ENCODE measurements at places on chromosomes 2 and 18.

DNA sequence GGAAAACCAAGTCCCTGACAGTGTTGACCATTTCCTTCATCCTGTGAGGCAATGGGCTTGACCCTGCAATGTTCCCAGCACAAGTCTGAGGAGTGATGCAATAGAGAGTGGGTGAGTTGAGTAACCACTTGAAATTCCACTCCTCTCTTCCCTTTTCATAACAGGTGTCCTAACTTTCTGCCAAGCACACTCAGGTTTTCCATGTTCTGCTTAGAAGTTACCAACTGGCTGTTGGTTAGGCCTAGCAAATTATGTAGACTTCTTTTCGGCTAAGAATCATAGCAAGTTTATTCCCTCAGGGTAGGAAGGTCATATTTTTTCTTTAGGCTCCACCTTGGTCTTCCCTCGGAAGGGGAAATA is 11.5 kb downstream of the GNLY start:
- DNase-seq: no peak

DNA sequence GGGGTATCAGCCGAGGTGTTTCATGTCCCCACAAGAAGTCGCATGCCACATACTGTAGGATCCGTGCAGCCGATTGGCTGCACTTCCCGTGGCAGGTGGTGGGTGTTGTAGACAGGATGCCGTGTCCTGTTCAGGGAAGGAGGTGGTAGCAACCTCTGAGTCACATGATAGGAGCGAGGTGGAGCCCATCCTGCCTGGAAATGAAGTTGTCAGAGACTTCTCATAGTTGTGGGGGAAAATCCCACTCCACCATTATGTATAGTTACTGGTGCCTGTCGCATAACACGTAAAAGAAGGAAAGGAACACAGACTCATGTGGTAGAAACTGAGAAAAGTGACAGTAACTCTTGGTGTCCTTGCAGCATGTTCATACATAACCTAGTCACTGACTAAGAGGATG is 91.4 kb upstream of the IL1R2 start:
- no peak for DNase-seq

DNA sequence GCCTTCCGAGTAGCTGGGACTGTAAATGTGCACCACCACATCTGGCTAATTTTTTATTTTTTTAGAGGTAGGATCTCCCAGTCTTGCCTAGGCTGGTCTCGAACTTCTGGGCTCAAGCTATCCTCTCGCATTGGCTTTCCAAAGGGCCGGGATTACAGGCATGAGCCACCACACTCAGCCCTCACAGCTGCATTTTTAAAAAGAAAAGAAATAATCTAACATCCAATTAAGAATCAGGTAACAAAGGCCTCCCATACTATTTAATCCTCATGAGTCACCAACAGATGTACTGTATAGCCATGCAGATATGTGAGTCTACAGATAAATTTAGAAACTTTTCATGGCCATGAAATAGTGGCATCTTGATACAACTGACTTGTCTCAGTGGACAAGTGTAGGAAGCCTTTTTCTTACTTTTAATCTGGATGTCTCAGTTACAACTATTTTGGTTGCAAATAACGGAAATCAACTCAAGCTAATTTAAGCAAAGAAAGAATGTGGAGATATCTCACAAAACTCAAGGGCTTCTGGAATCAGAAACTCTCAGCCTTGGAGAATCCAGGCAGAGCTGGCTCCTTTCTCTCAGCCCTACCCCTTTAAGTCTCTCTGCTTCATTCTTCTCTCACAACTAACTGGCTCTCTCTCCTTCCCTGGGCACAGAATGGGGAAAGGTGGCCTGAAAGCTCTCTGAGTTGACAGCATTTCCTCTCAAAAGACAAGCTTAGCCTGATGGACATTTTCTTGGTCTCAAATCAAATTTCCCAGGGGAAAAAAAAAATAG is 12.8 kb upstream of the PPM1B start:
- no peak for DNase-seq

DNA sequence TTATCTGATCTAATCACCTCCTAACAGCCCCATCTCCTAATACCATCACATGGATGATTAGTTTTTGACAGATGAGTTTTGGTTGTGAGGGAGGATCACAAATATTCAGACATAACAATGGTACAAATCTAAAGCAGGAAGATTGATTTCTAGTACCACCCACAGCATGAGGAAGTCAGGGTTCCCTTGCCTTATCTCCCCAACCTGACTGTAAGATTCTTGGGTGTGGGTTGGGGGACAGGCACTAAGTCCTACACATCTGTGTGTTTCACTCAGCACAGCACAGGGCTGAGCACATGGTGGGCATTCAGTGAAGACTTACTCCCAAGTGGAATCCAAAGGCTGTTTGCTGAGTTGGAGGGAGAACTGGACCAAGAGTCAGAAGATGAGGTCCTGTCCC is 93.8 kb upstream of the CXCR4 start:
- DNase-seq: no peak

- DNase-seq: no peak
Measured at GRCh38 chr2:163812926-163813520, 77.2 kb upstream of the FIGN start.

- DNase-seq: no peak
Measured at GRCh38 chr2:201257381-201257955, 2.9 kb upstream of the CASP8 start.

DNA sequence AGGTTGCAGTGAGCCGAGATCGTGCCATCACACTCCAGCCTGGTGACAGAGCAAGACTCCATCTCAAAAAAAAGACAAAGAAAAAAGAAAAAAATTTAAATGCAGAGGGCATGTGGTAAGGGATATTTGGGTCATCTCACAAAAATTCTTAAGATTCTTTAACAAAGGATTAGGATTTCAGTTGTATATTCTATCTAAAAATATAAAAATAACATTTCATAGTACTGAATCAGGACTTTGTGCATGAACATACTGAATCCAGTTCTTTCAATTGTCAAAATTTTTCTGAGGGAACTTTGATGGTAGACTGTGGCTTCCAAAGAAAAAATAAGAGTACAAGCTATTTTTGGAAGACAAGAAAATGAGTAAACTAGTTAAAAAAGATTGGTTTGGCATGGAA is 6.5 kb upstream of the PPP3R1 start:
- no peak for DNase-seq

DNA sequence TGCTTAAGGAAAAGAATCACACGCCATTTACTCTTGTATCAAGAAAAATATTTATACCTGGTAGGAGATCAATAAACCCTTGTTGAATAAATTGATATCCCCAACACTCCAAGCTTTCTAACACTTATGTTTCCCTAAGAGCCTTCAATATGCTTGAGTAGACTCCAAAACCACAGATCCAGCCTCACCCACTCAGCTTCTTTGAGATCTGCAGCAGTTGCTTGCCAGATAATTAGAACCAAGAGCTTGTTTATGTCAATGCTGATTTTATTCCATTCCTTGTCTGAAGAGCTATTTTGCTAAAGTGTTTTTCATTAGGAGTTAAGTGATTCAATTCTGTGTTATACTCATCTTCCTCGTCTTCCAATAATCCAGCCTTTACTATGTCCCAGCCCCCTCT is 26.3 kb upstream of the CRIM1 start:
- DNase-seq: no peak

DNA sequence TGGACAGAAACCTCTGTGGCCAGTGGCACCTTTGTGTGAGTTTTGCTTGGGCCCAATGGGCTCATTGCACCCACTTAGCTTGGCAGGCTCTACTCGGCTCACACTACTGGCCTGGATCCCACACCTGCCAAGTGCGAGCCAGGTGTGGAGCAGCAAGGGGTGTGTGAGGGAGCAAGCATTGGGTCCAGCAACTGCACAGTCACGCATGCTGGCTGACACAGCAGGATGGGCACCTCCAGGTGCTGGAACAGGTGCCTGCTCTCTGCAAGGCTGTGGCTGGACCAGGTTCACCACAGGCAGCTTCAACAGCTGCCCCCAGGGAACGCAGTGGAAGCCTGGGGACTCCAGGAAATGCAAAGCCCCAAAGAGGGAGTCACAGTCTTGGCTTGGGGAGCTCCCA is 94.2 kb downstream of the DOK6 start:
- no peak for DNase-seq

GRCh38 chr2:219045937-219046550 is 4.7 kb upstream of the CFAP65 start:
- no peak for DNase-seq

GRCh38 chr2:156023229-156023869 is 309.2 kb downstream of the NR4A2 start:
- no peak for DNase-seq

- no peak for DNase-seq
Measured at GRCh38 chr2:143513081-143513480, 383.9 kb downstream of the ARHGAP15 start.

DNA sequence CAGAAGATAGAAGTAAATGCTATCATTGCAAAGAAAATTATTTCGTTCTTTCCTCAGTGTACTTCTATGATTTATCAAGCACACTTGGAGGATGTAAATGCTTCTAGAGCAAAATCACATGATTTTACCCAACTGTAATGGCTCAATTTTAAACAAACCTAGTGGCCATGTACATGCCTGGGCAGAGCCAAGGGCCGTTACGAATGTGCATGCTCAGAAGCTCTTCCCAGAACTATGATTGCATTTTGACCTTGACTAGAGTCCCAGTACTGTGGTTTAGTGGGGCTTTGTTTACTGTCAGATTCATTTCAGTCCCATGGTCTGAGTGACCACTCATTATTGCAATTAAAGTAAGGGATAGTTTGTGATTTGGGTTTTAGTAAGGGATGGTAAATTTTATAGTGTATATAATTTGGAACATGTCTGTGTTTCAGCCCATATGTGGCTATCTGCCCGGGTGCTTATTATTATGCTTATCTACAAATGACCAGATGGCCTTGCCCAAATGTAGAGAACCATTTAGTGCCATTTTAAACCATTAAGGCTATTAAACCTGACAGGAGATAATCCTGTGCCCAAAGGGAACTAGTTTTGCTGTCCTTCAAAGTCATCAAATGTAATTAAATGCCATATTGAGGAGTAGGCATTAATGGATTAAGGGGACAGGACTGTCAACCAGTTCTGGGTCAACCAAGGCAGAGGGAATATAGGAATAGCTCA is 239.1 kb downstream of the ICOS start:
- no peak for DNase-seq

GRCh38 chr2:211836409-211836808 is 702.2 kb downstream of the ERBB4 start:
- DNase-seq: no peak

- no peak for DNase-seq
Measured at GRCh38 chr2:55431982-55432627, 12.4 kb upstream of the CCDC88A start.

DNA sequence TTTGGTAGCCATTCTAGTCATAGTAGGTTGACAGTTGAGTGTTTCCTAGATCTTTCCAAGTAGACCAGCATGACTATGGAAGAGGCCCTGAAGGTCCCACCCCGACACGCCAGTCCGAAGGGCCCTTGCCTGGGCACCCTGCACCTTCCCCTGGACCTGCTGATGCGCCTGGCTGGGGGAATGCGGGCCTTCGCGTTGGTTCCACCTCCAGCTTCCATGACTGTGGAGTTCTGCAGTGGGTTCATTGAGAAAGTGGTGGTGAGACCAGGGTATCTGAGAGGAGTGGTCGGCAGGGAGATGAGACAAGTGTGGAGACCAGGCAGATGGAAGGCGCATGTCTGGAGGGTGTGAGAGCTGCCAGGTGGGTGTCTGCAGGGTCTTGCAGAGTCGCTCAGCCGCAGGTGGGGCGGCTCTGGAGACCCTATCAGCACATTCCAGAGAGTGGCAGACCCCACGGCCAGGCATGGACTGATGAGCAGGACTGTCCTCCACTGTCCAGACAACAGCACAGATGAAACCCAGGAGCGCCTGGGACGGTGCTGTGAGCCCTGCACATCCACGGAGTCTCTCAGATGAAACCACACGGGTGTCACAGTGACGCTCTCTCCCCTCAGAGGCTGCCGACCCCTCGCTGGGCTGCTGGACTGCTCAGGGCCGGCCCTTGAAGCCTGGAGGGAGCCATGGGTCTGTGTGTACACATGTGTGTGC is 182.5 kb upstream of the HDAC4 start:
- DNase-seq: no peak

DNA sequence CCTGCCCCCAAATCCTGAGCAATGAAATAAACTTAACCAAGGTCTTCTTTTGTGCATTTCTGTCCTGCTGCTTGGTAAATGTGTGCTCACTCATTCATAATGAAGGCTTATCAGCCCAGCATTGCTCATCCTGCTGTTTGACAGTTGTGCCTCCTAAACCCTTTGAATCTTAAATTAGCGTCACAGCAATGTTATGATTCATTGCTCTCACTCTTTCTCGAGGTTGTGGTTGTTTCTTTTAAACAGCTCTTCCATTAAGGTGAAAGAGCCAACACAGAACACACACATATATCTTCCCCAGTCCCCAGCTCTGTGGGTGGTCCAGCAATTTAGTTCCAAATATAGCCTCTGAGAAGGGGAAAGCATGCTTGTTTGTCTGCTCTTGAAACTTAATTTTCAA is 84.0 kb downstream of the EVA1A start:
- DNase-seq: no peak

DNA sequence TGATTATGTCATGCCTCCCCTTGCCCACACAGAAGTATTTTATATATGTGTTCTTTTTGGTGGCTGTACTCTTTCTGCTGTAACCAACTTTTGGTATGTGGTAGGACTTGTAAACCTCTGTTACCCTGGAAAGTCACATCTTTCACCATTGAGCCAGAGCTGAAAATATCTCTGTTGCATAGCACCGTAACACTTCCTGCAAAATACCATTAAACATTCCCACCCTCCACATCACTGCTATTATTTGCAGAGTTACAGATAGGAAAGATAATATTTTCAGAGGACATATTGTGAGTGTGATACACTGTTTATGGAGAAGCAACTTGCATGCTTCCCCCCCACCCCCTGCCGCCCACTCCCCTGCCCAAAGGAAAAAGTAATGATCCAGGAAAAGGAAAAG is 44.8 kb downstream of the CAB39 start:
- no peak for DNase-seq

GRCh38 chr18:33802955-33803354 is 224.9 kb downstream of the ASXL3 start:
- no peak for DNase-seq

DNA sequence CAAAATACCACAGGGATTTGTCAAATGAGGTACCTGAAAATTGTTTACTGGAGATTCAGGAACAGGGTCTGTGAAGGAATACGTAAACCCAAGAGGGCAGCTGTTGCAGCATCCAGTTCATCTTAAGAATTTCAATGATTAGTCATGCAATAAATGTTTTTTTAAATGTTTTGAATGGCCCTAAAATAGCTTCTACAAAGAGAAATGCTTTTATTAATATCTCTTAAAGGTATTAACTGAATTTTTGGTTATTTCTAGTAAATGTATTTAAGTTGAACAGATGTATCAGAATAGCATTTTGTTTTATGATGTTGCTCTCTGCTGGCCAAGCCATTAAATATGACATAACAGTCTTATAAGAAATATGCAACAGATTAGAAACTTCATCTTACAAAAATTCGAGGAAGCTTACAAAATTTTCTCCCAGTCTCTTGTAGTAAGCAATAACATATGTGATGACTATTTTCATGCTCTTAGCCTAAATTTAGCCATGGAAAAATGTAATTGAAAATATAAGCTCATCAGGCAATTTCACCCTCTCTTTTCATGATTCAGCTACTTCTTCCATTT is 863.9 kb downstream of the SUCLG1 start:
- DNase-seq: no peak

GRCh38 chr2:203569677-203570316 is 34.7 kb upstream of the RAPH1 start:
- DNase-seq: no peak

All from activated T-helper 1 cell treated with anti-CD3 and anti-CD28 coated beads, Interleukin-2, amount 50 U/mL, for 16 hours (primary cell).